ENCODE measurements at places on chromosomes 7 and 10. TPM values are rescaled to one million over a fixed set of nuclear protein-coding genes. Genes with fewer than 3 reads are reported as not detected.

DNA sequence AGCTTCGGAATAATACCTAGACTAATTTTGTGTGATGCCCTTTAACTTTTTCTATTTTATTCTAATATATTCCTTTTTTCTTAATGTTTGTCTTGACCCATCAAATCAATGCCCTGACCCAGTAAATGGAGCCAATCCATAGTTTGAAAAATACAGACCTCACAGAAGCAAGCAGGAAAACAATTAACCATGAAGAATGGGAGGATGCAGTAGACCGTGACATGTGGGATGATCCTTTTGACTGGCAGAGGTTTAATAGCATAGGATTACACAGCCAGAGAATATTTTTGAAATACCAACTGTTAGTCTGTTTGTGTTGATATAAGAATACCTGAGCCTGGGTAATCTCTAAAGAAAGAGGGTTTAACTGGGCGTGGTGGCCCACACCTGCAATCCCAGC, 142.6 kb upstream of the NEBL start:
- no peaks in the 10 kb centered on the region for H3K27me3 ChIP-seq
- H3K4me1 ChIP-seq: no peaks in the 10 kb centered on the region
- no peak overlapping the region for H3K27ac ChIP-seq
- no peak for DNase-seq
- H3K4me3 ChIP-seq: no peak overlapping the region
- no peaks in the 10 kb centered on the region for H3K36me3 ChIP-seq

Gene TMEM254
- total RNA-seq: 6.6 TPM

Gene FZD8
- total RNA-seq: 15.3 TPM

GRCh38 chr7:52507546-52508255, 527.7 kb upstream of the POM121L12 start:
- no peak overlapping the region for H3K4me3 ChIP-seq
- no peaks in the 10 kb centered on the region for H3K36me3 ChIP-seq
- H3K27me3 ChIP-seq: no peaks in the 10 kb centered on the region
- H3K27ac ChIP-seq: no peak overlapping the region

- no peaks in the 10 kb centered on the region for H3K36me3 ChIP-seq
- H3K4me1 ChIP-seq: no peaks in the 10 kb centered on the region
- DNase-seq: no peak
- H3K27ac ChIP-seq: peak overlapping the region; percentile 89
- H3K27me3 ChIP-seq: no peaks in the 10 kb centered on the region
- H3K4me3 ChIP-seq: peak overlapping the region; percentile 70
These were observed 677 bp downstream of the SKAP2 start for GRCh38 chr7:26863518-26864308.

Gene ANXA7
- 100 TPM for total RNA-seq

Gene PDZD7
- 0.12 TPM for total RNA-seq

DNA sequence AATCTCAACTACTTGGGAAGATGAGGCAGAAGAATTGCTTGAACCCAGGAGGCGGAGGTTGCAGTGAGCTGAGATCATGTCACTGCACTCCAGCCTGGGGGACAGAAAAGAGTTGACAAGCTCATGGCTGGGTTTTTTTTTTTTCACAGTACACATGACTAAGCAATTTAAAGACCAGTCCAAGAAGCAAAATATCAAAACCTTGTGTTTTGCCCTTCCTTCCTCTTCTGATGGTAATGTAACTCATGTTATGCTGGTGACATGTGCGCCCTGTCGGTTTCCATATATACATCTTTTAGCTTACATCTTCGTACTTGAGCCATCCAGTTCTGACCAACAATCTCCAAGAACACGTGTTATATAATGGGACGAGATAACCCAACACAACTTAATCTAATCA, 237.7 kb upstream of the PLXDC2 start:
- H3K4me3 ChIP-seq: no peak overlapping the region
- no peaks in the 10 kb centered on the region for H3K4me1 ChIP-seq
- DNase-seq: no peak
- H3K27ac ChIP-seq: no peak overlapping the region

Gene ZNF425
- 0.91 TPM for total RNA-seq

Gene GIMAP4
- total RNA-seq: 35.5 TPM

Gene TMEM236
- 0.63 TPM for total RNA-seq

DNA sequence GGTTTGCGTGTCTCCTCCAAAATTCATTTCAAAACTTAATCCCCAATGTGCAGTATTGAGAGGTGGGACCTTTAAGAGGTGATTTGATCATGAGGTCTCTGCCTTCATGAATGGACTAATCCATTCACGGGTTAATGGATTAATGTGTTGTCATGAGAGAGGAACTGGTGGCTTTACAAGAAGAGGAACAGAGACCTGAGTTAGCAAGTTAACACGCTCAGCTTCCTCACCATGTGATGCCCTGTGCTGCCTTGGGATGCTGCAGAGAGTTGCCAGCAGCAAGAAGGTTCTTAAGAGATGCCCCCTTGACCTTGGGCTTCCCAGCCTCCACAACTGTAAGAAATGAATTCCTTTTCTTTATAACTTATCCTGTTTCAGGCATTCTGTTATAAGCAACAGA, 3.7 kb upstream of the TCTN3 start:
- H3K27me3 ChIP-seq: no peaks in the 10 kb centered on the region
- DNase-seq: no peak
- H3K36me3 ChIP-seq: no peaks in the 10 kb centered on the region
- no peak overlapping the region for H3K4me3 ChIP-seq
- no peak overlapping the region for H3K27ac ChIP-seq

- no peaks in the 10 kb centered on the region for H3K36me3 ChIP-seq
- H3K4me1 ChIP-seq: no peaks in the 10 kb centered on the region
- no peaks in the 10 kb centered on the region for H3K27me3 ChIP-seq
- no peak overlapping the region for H3K4me3 ChIP-seq
- no peak overlapping the region for H3K27ac ChIP-seq
These were observed 101.0 kb upstream of the IKZF1 start for GRCh38 chr7:50203521-50203920.

DNA sequence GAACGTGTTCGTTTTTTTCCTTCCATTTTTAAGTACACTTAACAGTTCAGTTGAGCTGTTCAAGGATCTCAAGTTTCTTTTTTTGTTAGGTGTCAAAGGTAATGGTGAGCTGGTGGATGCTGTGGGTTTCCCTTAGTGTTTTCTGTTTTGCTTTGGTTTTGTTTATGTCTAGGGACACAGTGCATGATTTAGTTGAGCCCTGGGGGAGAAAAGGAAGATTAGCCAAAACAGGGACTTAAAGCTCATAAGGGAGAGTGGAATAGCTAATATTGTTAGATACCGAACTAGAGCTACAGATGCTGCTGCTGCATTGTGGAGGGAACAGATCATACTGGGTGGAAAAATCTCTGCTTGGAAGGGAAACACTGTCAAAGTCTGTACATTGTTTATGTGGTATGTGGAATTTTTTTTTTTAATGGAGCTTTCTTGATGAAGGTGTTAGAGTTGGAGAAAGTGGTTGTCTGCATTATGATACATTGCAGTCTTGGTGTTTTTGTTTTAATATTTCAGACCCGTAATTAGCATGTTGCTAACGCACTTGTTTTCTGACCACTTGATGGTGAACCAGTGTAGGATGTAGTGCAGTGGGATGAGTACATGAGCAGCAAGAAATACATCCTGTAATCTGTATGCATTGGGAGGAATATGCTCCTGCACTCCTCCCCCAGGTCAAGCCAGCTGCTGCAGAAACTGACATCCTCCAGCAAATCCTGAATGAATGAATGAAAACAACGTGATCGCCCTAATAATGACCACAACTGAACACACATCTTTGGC, 2.1 kb downstream of the GLCCI1 start:
- peaks cover 16% of the 10 kb centered on the region for H3K4me1 ChIP-seq
- H3K4me3 ChIP-seq: peak overlapping the region; percentile 99
- no peaks in the 10 kb centered on the region for H3K27me3 ChIP-seq
- DNase-seq: no peak
- H3K36me3 ChIP-seq: no peaks in the 10 kb centered on the region

GRCh38 chr7:9719303-9719702, 1254.4 kb upstream of the PHF14 start:
- no peak overlapping the region for H3K27ac ChIP-seq
- H3K27me3 ChIP-seq: no peaks in the 10 kb centered on the region
- no peak overlapping the region for H3K4me3 ChIP-seq
- no peak for DNase-seq
- no peaks in the 10 kb centered on the region for H3K36me3 ChIP-seq

GRCh38 chr10:101830322-101831168, 12.3 kb upstream of the OGA start:
- peaks cover 22% of the 10 kb centered on the region for H3K4me1 ChIP-seq
- H3K4me3 ChIP-seq: no peak overlapping the region
- DNase-seq: peak; percentile 92
- H3K27me3 ChIP-seq: no peaks in the 10 kb centered on the region
- H3K36me3 ChIP-seq: peaks cover 9% of the 10 kb centered on the region

Gene FGFR2
- total RNA-seq: 0.32 TPM

Gene SPRN
- total RNA-seq: not detected

- no peaks in the 10 kb centered on the region for H3K4me1 ChIP-seq
- no peak overlapping the region for H3K4me3 ChIP-seq
These were observed 2.3 kb upstream of the PAPSS2 start for GRCh38 chr10:87657371-87657770.

DNA sequence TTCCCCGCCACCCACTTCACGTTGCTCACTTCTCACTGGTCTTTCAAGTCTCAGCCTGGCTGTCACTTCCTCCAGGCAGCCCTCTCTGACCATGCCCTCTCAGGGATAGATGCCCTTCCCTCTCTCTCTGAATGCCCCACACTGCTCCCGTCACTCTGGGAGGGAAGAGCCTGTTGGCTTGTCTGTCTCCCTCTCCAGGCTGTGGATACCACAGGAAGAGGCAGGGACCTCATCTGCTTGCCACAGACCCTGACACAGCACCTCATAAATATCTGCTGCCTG, 93.1 kb downstream of the OAT start:
- no peak for DNase-seq
- no peaks in the 10 kb centered on the region for H3K4me1 ChIP-seq
- no peaks in the 10 kb centered on the region for H3K27me3 ChIP-seq
- H3K36me3 ChIP-seq: no peaks in the 10 kb centered on the region

DNA sequence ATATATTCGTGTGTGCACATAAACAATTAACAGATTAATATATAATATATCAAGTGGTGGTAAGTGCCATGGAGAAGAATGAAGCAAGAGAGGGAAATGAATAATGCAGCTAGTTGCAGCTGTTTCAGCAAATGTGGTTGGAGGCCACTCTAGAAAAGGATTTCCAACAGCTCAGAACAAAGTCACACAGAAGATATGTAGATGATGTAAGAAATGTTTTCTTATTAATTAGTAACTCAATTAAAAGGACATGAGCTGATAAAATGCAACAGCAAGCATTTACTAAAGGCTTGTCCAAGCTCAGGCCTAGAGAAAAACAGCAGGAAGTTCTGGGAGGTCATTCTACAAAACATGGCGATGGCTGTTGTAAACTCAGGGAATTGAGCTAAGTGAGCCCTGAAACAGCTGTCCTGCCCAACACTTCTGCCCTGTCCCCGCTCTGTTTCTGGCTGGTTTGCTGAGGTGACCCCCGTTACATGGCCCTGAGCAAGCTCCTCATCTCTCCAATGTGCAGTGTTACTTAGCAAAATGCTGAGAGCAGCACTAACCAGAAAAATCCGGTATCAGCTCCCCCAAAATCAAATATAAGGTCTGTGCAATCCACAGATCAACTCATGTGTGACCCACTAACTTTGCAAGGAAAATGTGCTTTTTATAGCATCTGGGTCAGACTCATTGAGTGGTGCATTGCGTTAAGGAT, 23.4 kb upstream of the C10orf67 start:
- peaks cover 15% of the 10 kb centered on the region for H3K4me1 ChIP-seq
- no peak overlapping the region for H3K4me3 ChIP-seq
- no peak for DNase-seq
- H3K36me3 ChIP-seq: no peaks in the 10 kb centered on the region
- H3K27ac ChIP-seq: no peak overlapping the region
